ENCODE measurements at places on chromosomes 4 and X.

- no peak for DNase-seq
Measured at GRCh38 chr4:86967073-86967472, 32.3 kb downstream of the AFF1 start.

- DNase-seq: no peak
Measured at GRCh38 chr4:39660045-39660444, 21.4 kb upstream of the SMIM14 start.

DNA sequence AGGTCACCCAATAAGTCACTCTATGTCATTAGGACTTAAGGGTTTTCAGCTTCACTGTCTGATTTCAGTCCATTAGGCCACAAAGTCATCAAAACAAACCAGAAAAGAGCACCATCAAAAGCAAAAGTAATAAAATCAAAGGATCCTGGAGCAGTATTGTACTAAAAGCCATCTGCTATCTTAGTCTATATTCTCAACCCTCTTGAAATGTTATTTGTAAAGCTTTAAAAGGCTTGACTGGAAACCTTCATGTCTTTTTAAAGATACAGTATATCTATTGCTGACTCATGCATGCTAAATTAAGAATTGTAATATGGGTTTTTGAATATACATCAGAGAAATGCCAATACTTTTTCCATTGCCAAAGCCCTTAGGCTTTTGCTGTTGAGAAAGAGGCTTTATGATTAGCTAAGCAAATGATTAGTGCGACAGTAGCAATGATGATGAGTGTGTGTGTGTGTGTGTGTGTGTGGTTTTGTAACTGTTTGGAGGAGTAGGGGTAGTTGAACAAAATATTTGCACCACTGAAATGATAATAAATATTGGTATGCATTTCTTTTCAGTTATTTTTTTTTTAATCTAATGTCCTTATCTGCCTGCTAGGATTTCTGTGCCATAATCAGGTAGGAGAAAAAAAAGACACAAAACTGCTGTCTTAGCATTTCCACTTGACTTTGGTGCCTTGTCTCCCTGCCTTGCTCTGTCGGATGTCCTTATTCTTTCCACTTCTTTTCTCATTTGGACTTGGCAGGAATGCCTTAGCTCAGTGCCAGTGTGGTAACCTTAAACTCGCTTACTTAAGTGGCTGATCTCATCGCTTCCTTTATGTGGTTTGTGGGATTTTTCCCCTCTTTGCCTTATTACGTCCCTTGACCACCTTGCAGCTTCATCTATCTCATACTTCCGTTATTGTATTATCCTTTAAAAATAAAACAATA, 119.7 kb downstream of the PCDH7 start:
- DNase-seq: no peak

DNA sequence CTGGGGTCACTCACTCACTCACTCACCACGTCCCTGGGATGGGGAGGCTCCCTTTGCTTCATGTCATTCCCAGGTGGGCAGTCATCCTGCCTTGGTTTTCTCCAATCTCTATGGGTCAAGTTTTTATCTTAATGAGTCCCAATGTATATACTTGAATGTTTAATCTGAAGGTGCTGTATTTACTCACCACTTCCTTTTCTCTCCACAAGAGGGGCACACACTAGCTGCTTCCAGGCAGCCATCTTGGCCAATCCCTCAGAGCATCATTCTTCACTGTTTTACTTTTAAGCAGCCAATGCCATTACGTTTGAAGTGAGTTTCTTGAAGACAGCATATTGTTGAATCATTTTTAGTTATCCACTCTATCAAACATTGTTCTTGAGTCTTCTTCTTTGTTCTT, 153.4 kb upstream of the ARSJ start:
- DNase-seq: no peak

- no peak for DNase-seq
Measured at GRCh38 chr4:152486429-152487389, 49.2 kb downstream of the FBXW7 start.

- no peak for DNase-seq
Measured at GRCh38 chr4:8893624-8894423, 22.2 kb upstream of the HMX1 start.

DNA sequence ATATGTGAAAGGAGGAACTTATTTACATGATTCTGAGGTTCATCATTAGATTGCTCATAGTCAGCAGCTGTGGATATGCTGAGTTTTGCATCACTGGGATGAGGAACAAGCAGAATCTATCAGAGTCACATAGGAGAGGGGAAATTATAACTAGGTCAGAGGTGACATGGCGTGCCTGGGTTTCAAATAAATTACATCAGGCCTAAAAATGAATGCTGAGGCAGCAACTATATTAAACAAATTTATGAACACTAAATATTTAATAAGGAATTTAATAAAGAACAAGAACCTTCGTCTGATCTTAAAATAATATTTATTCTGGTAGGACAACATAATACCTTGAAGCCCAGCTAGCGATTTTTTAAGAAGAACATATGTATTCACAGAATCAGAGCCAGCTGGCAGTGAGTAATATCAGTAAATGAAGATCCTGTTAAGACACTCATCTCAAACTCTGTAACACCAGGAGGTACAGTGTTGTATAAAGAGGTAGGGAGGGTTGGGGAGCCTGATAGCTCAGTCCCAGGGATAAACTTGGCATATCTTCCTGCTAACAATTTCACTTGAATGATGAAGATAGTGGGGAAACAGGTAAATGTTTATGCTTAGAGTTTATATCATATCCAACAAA, 60.9 kb upstream of the HS3ST1 start:
- no peak for DNase-seq

DNA sequence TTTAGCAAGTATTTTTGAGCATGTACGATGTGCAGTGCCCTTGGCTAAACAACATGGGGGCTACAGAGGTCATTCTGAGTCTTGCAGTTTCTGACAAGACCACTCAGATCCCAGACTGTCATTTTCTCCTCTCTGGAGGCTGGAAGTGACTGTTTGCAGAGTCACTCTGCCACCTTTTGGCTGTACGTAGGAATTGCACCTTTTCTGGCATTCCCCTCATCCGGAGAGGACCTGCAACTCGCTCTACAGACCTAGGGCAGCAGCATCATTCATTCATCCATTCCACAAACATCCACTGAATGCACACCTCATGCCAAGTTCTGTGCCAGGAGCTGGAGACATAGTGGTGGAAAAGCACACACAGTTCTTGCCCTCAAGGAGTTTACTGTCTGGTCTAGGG, 160.4 kb upstream of the GPR101 start:
- no peak for DNase-seq

DNA sequence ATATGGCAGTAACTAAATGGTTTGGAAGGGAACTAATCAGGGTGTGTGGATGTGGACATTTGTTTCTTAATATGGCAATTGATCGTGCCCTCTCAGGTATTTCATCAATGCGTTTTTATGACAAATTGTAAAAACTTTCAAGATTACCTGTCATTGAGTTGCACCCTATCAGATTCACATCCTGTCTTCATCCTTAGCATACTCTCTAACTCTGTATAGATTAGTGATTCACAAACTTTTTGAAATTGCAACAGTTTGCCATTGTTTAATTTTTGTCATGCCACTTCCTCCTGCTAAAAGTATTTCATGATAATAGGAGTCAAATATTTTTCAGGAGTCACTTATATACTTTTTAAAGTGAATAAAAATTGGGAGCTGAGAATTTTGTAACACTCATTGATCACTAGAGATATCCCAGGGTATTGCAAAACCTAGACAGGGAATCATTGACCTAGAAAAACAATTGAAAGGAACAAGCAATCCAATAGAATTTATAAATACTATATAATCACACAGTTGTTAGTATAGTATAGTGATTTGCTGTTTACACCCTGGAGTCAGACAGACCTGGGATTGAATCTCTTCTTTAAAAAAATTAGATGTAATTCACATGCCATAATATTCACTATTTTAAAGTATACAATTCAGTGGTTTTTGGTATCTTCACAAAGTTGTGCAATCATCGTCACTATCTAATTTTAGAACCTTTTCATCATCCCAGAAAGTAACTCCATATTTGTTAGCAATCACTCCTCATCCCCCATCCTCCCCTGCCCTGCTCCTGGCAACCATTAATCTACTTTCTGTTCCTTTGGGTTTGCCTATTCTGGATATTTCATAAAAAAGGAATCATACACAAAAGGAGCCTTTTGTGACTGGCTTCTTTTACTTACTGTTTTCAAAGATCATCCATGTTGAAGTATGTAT, 8.9 kb downstream of the MID2 start:
- DNase-seq: no peak

GRCh38 chr4:84531689-84532088, 32.6 kb upstream of the NKX6-1 start:
- DNase-seq: no peak

DNA sequence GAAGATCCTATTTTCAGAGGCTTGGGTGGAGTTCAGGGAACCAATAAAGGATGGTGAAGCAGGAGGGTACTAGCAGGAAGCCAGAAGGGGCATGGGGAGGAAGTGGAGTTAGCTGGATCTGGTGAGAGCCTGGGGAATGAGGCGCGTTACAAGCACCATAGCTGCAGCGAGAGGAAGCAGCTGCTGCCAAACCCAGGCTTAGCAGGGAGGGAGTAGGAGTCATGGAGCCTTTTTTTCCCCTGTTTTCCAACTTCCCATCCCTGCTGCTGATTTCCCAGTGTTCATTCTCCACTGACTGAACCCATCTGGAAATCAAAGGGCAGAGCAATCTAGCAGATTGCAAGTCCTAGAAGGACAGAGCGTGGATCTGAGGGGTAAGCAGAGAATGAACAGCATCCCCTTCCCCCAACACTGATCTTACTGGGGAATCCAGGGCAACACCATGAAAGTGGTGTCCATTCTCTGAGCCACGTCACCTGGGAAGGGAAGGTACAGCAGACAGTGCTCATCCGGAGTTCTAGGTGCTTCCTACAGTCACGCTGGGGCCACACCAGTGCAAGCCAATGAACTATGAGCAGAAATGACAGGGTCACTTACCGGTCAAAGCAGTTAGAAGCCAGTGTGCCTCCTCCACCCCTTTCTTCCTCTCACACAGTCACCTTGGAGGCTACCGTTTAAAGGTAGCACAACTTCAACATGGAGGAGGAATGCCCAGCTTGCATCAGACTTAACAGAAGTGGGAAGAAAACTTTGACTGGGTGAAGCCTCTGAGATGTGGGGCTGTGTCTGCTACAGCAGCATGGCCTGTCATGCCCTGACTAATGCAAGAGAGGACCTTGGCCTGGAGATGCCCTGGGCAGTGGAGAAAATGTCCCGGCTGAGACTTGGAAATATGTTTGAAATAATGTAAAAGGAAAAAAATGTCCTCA, 36.7 kb downstream of the SMIM20 start:
- no peak for DNase-seq

DNA sequence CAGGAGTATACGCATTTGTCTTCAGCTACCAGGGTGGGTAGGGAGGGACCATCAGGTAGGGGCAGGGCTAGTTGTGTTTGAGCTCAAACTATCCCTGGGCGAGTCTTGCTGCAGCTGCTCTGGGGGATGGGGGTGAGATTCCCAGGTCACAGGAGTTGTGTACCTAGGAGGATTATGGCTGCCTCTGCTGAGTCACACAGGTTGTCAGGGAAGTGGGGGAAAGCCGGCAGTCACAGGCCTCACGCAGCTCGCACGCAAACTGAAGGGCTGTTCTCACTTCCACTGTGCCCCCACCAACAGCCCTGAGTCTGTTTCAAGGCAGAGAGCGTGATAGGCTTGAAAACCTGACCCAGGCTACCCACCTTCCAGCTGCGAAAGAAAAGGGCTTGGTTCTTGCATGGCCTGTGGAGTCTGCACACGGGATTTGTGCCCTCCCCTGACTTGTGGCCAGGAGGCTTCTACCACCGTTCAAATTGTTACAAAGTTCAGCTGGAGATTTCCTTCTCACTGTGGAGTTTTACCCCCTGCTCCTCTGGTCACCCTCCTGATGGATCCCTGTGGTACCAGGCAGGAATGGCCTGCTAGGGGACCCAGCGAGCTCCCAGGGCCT, 63.8 kb downstream of the ARFIP1 start:
- no peak for DNase-seq

DNA sequence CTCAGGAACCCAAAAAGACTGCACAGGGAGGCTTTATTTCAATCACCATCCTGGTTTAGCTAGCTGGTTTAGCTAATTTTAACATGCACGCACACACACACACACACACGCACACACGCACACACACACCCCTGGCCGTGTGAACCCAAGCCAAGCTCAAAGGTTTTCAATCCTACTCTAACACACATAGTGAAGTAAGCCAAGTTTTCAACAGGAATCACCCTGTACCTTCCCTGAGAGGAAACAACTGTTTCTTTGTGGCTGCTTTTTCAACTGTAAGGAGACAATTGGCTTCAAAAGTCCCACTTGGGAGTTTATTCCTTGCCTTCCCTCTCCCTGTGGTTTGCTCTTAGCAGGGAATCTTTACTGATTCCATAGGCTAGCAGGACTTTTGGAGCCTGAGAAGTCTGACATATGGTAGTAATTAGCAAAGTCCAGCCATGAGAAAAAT, 98.9 kb upstream of the BMP3 start:
- DNase-seq: no peak

GRCh38 chr4:82780752-82781231, 17.8 kb downstream of the SCD5 start:
- DNase-seq: no peak

DNA sequence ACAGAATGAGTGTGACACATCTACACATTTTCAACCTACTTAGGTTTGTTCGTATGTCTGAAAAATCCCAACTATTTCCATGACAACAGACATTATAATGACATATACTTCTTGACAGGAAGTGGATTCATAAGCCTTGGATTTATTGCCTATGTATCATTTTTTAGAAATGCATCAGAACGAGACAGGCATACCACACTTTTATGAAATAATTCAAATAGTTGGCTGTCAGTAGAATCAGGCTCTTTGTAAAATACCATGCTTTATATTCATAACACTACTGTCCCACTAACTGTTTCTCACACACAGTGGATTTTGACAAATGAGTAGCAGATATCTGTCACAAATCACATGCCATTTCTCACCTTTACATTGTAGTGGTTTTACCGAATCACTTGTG, 173.2 kb downstream of the BEND2 start:
- no peak for DNase-seq

DNA sequence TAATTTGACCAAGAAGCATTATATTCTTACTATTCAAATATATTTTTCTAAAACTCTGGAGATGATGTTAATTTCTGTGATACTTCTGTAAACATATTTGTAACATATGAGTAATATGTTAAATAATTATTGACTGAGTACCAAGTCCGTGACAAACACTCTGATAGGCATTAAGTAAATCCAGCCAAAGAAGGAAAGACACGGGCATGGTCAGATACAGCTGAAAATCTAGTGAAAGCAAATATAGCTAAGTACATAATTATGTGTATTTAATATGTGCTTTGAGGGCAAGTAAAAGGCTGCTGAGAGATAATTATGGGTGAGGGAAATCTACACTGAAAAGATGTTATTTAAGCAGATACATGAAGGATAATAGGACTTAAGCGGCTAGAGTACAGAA, 1263.6 kb upstream of the ADGRL3 start:
- no peak for DNase-seq

DNA sequence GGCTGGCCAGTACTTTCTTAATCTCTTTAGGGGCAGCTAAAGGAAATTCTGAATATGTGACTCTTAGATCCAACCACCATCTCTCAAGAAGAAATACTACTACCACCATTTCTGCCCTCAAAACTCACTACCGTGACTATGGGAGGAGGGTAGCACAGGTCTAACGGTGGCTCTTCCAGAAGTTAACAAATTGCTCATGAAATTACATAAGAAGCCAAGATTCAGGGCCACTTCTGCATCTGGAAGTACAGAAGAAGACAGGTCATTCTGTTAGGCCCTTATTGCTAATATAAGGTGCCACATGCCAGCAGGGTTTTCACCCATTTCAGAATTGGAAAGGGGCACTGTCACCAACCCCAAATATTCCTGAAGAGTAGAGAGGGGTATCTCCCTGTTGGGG, 19.6 kb upstream of the NKRF start:
- DNase-seq: no peak
